ENCODE measurements at places on chromosomes 16 and 17.

- DNase-seq, result no peak
These were observed 397.4 kb downstream of the SOX9 start for GRCh38 chr17:72518159-72518732.

DNA sequence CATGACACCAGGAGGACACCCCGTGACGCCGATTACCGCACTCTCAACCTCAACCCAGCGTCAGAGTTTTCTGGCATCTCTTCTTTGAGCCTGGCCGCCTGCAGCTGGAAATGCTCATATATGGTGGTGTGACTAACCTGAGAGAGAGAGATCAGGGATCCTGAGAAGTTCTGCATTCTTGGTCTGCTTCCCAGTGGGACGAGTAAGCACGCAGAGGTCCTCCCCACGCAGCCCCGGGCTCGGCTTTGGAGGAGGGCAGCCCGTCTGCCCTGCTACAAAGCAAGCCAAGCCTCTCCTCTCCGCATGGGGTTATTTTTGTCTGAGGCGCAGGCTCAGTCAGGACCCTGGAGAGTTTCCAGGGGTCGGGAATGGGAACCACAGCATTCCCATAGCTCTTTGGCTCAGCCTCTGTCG is 16.5 kb downstream of the CRISPLD2 start:
- DNase-seq, result no peak

DNA sequence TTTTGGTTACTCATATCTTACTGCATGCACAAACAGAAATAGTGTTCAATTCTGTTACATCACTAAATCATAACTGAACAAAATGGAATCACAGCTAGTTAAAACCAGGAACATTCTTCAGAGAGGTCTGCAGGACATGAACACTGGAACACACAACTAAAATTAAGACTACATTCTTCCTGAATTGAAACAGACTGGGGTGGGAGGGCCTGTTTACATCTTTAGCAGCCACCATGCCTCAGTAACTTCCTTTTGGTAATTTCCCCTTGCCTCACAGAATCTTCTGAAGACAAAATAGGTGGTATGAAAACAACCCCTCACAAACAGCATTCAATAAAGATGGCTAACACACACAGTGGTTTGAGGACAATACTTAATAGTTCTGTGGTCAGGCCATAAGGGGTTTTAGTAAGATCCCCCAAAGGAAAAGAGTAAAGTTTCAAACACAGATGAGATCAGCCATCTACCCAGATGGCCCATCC is 6.5 kb downstream of the MARF1 start:
- DNase-seq, result no peak

- DNase-seq, result no peak
These were observed 169.8 kb downstream of the LAT start for GRCh38 chr16:29154676-29155121.

- DNase-seq, result no peak
These were observed 15.5 kb upstream of the TVP23A start for GRCh38 chr16:10834130-10834529.

- DNase-seq, result no peak
These were observed 19.6 kb downstream of the TMC5 start for GRCh38 chr16:19437280-19437679.

GRCh38 chr16:181565-182021 is 1.3 kb downstream of the HBQ1 start:
- DNase-seq, result no peak

- no peak for DNase-seq
These were observed 187.1 kb downstream of the TMEM114 start for GRCh38 chr16:8402981-8403843.

- DNase-seq, result no peak
These were observed 87.8 kb downstream of the PLXDC1 start for GRCh38 chr17:39063681-39064069.

- no peak for DNase-seq
These were observed 17.8 kb downstream of the MEAK7 start for GRCh38 chr16:84486551-84487235.

DNA sequence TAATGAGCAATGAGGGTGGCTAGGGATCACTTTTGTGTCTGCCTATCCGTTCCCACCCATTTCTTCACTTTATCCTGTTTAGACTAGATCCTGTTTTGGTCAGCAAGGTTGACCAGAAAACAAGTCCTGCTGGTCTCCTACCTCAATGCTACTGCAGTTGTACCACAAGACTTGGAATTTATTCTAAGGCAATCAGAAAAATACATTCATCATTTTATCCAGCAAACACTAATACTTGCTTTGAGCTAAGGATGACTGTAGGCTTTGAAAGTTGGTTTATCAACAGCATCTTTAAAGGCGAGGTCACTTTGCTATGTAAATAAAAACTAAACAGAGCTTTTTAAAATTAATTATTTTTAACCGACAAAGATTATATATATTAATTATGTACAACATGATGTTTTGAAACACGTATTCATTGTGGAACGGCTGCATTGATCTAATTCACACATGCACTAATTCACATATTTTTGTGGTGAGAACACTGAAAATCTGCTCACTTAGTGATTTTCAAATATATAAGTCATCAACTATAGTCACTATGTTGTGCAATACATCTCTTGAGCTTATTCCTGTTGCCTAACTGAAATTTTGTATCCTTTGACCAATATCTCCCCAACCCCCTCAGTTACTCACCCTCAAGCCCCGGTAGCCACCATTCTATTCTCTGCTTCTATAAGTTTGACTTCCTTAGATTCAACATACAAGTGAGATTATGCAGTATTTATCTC is 125.9 kb upstream of the HS3ST3A1 start:
- no peak for DNase-seq

GRCh38 chr17:67469208-67469980 is 92.3 kb downstream of the PITPNC1 start:
- peak; percentile 51 for DNase-seq

DNA sequence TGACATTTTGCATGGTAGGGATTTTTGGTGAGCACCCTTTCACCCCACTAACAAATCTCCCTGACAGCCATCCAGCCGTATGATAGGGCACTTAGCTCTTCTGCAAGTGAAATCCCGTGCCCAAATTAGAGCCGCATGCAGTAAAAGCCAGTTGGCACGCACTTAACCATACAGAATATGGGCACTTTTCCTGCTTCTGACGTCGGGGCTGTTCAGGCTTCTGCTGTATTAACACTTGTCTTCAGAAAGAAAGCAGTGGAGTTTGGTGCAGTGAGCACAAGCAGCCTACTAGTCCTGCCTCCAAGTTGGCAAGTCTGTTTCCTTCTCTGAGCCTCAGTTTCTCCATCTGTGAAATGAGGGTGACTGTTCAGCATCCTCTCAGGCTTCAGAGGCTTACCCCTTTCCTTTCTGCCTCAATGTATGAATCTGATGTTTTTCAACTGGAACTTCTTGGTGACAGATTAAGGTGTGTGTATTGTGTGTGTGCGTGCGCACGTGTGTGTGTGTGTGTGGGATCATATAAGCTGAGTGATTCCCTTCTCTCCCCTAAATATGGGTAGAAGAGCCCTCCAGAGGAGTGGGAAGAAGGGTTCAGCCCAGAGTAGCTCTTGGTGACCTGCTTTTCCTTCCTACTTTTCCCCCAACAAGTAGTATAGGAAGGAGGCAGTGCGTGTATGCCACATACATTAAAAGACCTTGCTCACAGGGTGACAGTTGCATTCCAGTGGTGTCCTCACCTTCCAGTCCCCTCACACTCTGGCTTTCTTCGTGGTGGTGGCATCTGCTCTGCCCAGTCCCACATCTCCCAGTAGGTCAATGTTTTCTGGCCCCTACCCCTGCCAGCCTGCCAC is 19.0 kb downstream of the IGF2BP1 start:
- no peak for DNase-seq

DNA sequence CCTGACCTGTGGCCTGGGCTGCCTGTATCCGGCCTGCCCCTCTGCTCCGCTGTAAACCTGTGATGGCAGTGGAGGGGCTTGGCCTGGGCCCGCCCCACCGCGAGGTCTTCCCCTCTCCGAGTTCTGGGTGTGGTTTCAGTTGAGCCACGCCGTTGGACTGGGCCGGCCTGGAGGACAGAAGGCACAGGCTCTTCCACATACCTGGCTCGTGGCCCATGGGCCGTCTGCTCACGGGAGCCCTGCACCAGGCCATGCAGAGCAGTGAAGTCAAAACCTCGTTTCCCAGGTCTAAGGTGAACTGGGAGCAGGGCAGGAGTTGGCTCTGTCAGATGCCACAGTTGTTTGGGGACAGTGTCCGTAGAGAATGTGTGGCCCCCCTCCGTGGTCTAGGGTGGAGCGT is 5.6 kb upstream of the RNPS1 start:
- DNase-seq, result no peak

DNA sequence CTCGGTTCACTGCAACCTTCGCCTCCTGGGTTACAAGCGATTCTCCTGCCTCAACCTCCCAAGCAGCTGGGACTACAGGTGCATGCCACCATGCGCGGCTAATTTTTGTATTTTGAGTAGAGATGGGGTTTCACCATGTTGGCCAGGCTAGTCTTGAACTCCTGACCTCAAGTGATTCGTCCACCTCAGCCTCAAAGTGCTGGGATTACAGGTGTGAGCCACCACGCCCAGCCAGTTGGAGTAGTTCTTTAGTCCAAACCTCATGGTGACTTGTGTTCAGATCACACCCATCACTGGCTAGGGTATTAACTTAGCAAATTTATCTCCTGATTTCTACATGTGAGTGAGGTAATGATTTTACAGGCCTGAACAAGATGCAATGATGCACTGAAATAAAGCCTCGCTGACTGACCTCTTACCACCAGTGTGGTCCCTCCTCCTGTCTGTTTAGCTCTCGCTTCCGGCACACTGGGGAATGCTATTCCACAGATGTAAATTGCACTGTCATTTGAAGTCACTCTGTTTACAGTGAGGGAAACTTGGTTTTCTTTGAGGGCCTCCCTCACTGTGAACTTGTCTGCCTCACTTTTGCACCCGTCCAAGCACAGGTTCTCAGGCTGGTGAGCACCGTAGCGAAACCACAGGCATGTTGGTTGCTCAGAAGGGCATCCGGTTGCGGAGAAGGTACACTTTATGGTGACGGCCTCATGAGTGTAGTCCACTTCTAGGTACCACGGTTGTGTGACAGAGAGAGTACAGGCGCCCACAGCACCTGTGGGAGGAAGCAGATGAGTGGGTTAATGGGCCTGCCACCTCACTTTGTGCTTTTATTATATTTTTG is 5.5 kb downstream of the IGSF6 start:
- DNase-seq, result peak; percentile 72

DNA sequence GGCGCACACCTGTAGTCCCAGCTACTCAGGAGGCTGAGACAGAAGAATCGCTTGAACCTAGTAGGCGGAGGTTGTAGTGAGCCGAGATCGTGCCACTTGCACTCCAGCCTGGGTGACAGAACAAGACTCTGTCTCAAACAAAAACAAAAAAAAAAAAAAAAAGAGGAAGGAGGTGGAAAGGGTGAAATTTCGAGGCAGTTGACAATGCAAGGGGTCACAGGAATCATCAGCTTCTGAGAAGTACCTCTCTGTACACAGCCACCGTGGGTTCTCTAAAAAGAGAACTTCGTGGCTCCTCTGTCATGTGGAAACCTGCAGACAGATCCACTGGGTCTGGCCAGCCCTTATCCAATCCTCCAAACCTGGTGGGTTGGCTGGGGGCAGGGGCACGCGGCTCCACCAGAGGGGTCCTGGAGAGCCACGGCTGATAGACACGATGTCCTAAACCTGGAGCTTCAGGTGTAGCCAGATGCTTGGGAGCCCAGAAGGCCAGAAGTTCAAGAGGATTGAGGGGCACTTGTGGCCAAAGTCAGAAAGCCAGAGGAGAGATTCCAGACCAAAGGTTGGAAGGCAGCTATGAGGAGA is 540 bp upstream of the CD300LF start:
- DNase-seq, result no peak

DNA sequence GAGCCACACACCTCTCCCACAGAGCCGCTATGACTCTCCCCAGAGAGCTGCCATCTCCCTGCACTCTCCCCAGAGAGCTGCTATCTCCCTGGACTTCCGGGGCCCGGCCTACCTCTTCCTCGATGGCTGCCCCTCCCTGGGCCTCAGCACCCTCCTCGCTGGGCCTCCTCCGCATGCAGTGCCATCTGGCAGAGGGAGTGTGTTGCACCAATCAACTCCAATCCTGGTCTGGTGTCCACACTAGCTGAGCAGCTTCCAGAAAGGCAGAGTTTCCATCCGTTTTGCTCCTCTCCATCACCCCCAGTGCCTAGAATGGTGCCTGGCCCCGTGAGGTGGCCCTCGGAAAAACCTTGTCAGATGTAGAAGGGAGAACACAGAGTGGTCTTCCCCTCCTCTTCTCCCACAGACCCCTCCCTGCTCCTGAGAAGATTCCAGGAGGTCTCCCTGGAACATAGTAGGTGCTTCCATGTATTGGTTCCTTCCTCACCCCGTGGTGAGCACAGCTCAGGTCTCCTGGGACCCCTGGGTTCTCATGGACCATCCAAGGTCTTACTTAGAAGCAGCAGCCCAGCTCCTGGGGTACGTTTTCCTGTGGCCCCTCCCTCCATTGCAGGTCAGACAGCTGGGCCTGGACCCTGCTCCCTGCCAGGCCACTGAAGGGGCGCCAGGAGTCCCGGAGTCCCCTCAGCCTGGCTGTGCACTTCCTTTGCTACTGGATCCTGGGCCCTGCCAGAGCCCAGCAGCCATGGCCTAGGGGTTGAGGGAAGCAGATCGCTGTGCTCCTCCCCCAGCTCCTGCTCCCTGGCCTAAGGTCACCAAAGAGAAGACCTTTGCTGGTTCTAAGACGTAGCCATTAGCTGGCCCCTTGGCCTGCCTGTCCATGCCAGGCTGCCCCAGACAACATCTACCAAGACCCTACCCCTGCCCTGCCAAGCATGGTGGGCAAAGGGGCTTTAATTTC is 233.8 kb upstream of the GSE1 start:
- DNase-seq, result no peak

GRCh38 chr16:52499060-52499440 is 47.9 kb downstream of the TOX3 start:
- no peak for DNase-seq

DNA sequence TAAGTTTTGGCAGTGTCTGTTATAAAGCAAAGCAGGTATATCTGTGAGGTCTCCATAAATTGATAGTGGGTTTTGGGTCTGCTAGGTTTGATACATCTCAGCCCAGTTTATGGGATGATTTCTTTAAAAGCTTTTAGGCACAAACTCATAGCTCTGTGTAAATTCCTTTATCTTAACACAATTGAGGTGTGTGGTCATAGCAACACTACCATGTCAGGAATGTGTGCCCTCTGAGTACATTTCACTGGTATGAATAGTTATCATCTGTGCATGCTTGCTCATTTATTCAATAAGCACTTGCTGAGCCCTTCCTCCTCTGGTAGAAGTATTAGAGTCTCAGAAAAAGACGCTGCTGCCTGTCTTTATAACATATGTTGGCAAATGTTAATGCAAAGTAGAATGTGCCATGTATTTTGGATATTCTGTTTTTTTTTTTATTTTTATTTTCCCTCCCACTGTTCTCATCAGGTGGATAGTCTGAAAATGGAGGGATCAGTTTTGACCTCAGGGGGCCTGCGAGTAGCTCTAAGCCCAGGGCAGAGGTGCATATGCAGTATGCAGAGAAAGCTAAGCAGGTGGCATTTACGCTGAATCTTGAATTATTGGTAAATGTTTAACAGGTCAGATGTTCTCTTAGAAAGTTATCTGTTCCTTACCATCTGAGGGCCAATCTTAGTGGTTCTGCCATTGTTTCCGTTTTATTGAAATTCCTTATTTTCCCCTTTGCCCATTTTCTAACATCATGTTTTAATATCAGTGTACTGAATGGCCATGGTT is 90.7 kb downstream of the WNT3 start:
- no peak for DNase-seq

Measured in activated CD4-positive, alpha-beta T cell treated with anti-CD3 and anti-CD28 coated beads, Interleukin-2, amount 50 U/mL, for 48 hours (primary cell).